Stimulated activated CD8-positive, alpha-beta memory T cell treated with anti-CD3 and anti-CD28 coated beads, Interleukin-15, amount 100 ng/mL, for 4 hours (primary cell): ENCODE measurements at places on chromosomes 3 and 15.

- DNase-seq = no peak
Observed at GRCh38 chr3:129975705-129976048, 1.2 kb downstream of the TRH start.

DNA sequence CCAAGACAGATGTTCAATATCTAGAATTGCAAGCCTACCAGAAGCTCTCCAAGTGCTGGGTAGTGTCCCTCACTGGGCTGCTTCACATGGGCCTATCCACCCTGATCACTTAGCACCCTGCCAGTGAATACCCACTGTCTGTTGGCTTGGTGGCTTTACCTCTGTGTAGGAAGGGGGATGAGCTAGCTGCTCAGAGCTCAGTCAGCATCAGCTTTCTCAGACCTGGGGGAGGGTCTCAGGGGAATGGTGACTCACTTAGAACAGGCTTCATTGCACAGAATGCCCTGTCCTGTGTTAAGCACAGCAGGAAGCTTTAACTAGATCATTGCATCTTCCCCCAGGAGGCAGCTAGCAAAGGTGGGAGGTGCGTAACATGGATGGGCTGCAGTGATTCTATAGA lies 209.8 kb downstream of the PDCD6IP start:
- no peak for DNase-seq

GRCh38 chr3:100231668-100232067 lies 29.1 kb upstream of the TBC1D23 start:
- DNase-seq = no peak

GRCh38 chr3:77686560-77686959 lies 646.7 kb downstream of the ROBO2 start:
- no peak for DNase-seq

GRCh38 chr3:184177331-184177731 lies 2.7 kb downstream of the AP2M1 start:
- DNase-seq = no peak

DNA sequence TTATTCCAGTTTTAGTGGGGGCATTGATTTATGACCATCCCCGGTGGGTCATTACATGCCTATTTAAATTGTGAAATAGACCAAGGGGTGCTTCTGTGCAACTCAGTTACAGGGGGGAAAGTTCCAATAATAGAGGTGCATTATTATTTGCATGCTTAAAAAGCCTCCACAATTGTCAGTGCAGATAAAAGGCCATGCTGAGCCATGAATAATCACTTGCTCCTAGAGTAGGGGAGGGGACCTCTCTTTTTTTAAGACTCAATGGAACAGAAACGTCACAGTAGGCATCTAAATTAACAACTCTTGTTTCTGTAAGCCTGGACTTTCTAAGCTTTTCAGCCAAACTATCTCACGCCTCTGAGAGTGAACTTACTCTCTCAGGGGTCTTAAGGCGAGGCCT lies 66.5 kb upstream of the CMTM7 start:
- no peak for DNase-seq

GRCh38 chr3:107600780-107601179 lies 78.0 kb downstream of the BBX start:
- DNase-seq = no peak

- no peak for DNase-seq
Observed at GRCh38 chr3:106401666-106402490, 533.1 kb upstream of the CBLB start.

DNA sequence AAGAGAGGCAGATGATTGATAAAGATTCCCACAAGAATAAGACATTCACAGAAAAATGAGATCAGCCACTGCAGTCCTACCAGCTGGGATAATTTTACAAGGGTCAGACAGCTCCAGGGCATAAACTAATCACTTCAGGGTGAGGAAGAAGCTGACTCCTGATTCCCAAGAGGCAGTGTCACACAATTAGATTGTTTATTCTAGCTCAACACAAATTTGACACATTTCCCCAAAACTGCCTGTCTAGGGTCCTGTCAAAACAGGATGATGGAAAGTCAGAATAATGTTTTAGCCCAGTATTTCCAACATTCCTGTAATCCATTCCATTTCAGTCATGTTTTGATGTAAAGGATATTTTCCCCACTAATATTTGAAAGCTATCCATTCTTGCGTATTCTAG lies 110.8 kb downstream of the TNIK start:
- DNase-seq = no peak

GRCh38 chr15:96792216-96792615 lies 461.7 kb downstream of the NR2F2 start:
- no peak for DNase-seq

- DNase-seq = no peak
Observed at GRCh38 chr3:9026320-9027045, 63.2 kb upstream of the RAD18 start.

DNA sequence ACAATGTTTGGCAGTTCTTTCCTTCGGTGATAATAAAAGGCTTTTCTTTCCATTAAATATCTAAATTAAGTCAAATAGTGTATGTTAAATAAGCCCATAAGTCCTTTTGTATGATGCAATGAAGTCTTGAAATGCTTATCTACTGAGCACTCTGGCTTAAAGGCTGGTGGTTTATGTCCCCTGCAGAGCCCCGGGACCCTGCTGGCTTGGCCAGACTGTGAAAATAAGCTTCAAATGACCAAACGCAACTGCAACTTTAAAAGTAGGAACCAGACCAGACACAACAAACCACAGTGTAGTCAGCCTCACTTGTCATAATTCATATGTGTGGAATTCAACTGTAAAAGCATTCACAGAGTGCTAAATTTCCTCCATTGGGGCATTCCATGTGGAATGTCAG lies 72.5 kb downstream of the FOXP1 start:
- no peak for DNase-seq

GRCh38 chr15:50904211-50904610 lies 4.3 kb upstream of the AP4E1 start:
- DNase-seq = no peak

GRCh38 chr3:50324351-50325112 lies 2.0 kb upstream of the HYAL2 start:
- DNase-seq = no peak

DNA sequence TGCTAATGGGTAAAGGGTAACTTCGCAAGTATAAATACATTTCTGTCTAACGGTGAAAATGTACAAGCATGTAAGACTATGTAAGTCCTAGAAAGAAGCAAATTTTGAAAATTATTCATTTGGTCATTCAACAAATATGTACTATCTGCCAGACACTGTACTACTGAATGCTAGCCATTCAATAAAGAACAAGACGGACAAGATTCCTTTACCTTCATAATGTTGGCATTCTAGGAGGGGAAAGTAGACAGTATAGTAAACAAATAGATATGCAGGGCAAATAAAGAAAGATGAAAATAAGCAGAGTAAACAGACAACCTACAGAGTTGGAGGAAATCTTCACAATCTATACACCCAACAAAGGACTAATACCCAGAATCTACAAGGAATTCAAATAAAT lies 32.7 kb downstream of the C3orf70 start:
- no peak for DNase-seq
